ENCODE measurements at places on chromosomes 4 and X.

GRCh38 chrX:30714138-30714537, 60.9 kb downstream of the GK start:
- DNase-seq = no peak

DNA sequence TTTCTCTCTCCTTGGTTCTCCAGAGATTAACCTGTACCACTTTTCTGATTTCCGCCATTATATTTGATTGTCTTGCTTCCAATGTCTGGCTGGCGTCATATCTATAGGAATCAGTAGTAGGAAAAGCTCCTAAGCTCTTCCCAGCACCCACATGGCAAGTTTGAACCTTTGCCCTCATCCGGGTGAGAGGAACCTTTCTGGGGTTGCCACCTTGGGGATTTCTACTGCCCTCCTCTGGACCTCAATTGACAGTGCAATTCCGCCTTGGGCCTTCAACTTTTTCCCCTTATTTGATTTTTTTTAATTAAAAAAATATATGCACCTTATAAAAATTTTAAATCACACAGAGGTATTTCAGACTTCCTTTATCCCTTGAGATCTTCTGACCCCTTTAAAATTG, 2.0 kb upstream of the CXorf66 start:
- no peak for DNase-seq

DNA sequence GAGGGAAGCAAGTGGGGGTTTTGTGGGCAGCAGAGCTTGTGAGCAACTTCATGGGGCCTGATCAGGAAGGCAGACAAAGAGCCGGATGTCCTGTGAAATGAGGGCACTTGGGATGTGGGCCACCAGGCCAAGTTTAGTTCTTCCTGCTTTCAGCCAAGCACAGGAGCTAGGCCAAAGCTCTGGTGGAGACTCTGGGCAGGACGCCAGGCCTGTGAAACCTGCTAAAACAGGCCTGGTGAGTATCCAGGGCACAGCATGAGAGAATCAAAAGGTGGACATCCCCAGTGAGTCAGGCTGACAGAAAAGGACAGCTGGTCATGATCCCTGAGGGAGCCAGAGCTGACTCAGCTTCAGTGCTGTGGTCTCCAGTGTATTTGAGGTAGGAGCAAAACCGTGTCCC, 95.7 kb downstream of the NPNT start:
- peak; percentile 22 for DNase-seq

DNA sequence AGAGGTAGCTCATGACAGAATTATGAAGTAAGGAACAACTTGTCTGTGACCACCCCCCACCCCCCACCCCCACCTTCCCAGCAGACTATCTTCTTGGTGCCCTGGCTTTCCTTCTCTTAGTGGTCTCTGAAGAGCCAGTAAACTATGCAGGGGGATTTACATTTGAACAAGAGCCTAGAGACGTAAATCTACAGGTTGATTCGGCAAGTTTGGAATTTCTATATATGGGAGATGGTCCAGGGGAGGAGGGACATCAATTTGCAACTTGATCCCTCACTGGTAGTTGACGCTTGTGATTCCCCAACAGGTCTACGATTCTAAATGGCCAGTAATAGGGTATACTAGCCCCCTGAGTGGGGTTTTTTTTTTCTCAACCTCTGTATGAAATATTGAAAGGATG, 36.7 kb downstream of the IL13RA1 start:
- DNase-seq = no peak

GRCh38 chr4:89196056-89196674, 84.8 kb downstream of the TIGD2 start:
- DNase-seq = no peak

- DNase-seq = no peak
Observed at GRCh38 chrX:46572340-46572936, 1.1 kb upstream of the CHST7 start.

DNA sequence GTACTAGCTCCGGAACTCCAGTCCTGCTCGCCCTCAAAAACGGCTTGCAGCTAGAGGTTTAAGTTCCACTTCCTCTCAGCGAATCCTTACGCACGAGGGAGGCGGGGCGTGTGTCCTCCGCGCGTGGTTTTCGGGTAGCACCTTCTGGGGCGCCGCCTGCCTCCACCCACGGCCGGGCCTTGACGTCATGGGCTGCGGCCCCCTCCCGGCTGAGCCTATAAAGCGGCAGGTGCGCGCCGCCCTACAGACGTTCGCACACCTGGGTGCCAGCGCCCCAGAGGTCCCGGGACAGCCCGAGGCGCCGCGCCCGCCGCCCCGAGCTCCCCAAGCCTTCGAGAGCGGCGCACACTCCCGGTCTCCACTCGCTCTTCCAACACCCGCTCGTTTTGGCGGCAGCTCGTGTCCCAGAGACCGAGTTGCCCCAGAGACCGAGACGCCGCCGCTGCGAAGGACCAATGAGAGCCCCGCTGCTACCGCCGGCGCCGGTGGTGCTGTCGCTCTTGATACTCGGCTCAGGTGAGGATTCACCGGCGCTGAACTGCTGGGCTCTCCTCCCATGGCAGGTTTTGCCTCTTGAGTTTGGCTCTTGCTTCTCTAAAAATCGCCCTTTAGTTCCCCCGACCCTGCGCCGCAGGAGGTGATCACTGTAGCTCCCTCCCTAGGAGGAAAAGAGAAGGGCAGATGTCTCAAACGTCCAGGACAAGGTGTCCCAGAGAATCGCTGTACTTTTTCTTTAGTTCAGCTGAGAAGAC, at the start of gene AREG:
Gene AREG (plus strand): TSS at position 246 of the 752 bp plus-strand sequence. CDS start 210 bp downstream, at position 456.
- DNase-seq = no peak

DNA sequence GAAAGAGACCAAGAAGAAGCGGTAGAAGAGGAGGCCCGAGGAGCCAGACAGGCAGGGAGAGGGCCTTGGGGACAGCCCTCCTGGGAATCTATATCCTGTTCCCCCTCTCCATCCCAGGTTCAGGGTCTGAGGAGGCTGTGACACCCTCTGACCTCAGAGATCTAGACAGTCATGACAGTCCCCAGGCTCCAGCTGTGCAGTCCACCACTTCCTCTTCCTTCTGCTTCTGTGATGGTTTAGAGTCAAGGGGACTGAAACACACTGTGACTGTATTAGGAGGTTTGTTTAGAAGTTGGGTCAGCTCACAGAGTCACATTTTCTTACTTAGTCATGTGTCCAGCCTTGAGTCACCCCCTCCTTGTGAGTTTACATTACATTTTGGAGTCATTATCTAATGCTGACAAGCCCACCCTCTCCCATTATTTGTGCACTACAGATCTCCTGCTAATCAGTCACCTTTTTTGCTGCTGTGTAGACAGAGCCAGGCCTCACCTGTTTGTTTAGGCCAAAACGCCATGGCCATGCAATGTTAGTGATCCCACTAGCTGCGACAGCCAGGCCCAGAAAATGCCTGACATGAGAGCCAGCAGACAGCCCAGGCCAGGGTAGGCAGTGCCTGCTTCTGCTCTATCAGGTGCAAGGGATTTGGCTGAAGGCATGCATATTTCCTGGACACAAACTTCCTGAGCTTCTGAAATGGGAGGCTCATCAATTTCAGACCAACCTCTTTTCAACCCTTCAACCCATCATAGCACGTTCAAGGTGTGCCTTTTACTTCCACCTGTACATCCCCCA, 26.0 kb downstream of the MANBA start:
- DNase-seq = no peak

DNA sequence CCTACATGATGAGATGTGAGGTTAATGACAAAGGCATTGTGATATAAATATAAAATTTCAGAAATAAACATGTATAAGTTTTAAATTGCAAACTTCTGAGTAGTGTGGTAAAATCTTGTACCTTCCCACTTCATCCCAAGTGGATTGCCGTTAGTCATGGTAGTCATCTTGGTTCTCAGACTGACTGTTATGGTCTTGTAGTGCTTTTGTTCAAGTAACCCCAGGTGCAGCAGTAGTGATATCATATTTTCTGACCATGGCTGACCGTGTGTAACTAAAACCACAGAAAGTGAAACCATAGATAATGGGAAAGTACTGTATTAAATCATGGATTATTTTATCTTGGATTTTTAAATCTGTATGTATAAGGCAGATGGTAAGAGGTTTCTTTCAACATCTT, 74.8 kb upstream of the SLIT2 start:
- DNase-seq = no peak

- DNase-seq = no peak
Observed at GRCh38 chrX:153945956-153946943, 1.8 kb upstream of the RENBP start.

- DNase-seq = no peak
Observed at GRCh38 chrX:9356846-9357245, 108.0 kb upstream of the TBL1X start.

DNA sequence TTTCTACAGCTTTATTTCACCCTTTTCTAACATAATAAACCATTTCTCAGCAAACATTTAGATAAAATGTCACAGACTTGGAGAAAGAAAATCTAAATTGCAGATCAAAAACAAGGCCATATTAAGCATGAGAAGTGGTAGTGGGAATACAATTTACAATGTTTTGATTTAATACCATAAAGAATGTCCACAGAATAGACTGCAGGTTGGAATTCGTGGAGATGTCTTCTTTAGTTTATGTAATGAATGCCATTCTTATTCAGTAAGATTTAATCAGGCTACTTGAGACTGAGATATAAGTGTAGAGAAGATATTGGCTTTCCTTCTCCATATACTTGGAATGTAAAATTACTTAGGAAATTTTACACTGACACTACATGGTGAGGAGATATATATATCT, 91.9 kb upstream of the ZFP42 start:
- DNase-seq = no peak

DNA sequence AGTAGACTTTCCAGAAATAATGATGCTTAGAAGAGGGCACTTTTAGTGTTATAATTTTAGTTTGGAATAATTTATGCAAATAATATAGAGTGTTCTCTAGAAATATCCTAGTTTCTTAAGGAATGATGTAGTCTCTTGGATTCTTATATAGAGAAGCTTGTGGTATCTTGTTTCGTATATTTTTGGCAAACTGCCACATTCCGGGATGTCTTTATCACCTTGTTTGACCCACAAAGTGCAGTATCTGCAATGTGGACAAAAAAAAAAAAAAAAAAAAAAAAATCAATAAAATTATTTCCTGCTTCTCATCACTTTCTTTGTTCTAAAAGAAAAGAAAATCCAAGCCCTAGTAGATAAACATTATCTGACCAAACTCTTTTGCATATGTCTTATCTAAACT, 1577.7 kb upstream of the TENM3 start:
- DNase-seq = no peak

DNA sequence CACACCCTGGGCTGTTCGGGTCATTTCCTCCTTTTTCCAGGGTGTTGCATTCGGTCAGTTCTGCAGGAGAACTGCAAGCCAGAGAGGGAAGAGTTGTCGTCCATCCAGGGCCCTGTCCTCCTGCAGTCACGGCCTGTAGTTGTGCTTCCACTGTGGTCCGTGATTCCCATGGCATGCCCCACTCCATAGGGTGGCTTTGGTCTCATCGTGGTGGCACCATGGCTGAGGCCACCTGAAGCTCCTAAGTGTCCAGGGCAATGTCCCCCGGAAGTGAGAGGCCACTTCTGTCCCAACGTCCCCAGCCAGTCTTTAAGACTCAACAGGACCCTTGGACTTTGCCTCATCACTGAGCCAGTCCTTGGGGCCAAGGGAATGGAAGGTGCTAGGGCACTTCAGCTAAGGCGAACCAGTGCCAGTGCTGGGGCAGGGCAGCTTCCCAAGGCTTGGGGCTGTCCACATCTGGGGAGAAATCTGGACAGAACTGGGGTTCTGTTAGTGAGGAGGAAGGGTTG, 83.7 kb downstream of the HTRA3 start:
- no peak for DNase-seq

GRCh38 chr4:121800638-121800960, 524 bp upstream of the EXOSC9 start:
- no peak for DNase-seq

GRCh38 chr4:128831531-128832242, 22.2 kb downstream of the JADE1 start:
- DNase-seq = no peak

- DNase-seq = no peak
Observed at GRCh38 chr4:39043861-39044363, 11.7 kb upstream of the TMEM156 start.

- no peak for DNase-seq
Observed at GRCh38 chrX:49627086-49627777, 28.4 kb downstream of the GAGE1 start.

GRCh38 chr4:61924131-61924530, 724.0 kb downstream of the ADGRL3 start:
- DNase-seq = no peak

DNA sequence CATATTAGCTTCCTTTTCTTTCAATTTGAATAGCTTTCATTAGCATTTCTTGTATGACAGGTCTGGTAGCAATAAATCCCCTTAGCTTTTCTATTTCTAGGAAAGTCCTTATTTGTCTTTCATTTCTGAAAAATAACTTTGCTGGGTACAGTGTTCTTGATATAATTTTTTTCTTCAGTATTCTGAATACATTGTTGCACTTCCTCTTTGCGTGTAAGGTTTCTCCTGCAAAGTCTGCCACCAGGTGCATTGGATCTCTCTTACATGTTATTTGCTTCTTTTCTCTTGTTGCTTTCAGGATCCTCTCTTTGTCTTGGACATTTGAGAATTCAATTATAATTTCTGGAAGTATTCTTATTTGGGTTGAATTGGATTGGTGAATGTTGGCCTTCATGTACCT, 663.7 kb downstream of the GRXCR1 start:
- DNase-seq = no peak

DNA sequence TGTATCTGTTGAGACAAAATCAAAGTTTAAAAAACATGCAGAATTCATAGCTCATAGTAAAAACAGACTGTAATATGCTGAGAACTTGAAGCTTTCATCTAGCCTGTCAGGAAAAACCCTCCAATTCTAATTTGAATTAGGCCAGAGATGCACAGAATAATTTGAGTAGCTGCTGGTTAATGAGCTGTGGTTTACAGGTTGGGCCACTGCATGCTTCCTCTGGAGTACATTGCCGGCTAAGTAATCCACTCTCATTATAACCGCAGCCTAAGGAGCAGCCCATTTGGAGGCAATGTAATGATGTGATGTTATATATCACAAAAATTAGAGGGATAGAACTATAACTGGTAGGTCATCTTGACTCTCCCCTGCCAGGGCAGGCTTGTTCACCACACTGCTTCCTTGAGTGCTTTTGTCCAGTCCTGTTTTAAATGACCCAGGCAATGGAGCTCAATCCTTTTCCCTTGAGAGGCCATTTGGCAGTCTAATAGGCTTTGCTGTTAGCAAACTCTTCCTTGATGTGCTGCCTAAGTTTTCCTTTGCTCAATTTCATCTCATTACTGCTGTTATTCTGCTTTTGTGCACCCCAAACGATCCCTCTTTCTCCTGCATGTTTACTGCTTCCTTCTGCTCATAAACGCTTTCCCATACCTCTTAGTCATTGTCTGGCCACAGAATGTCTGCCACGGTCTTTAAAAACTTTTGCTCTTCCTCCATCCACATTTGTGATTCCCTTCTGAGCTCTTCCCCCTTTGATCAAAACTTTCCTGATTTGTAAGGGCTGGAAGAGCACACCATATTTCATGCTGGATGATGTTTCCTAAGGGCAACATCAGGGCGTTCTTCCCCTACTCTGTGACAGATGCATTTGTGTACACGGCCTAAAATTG, 230.9 kb downstream of the C4orf33 start:
- DNase-seq = no peak

GRCh38 chrX:70138622-70139021, 5.4 kb downstream of the IGBP1 start:
- DNase-seq = no peak

- DNase-seq = peak; percentile 63
Observed at GRCh38 chrX:113384628-113385027, 544.0 kb upstream of the AMOT start.
